ENCODE measurements at places on chromosomes 7 and 10.
A peak's percentile ranks its signal among the peaks of the same experiment; 100 is the strongest.

DNA sequence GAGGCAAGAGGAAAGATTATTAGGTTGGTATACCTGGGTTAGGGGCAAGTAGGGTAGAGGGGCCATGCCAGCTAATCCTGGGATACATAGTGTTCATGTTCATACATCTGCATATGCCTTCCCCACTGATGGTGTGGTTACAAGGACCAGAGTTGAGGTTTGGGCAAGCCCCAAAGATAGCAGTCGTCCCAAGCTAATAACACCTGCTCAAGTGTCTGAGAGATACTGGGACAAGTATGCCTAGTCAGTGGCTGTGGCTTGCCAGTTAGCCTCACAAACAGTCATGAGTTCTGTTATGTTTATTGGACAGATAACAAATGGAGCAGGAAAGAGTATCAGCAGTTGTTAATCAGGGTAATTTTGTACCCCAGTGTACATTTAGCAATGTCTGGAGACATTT is 139.6 kb downstream of the ADAM22 start:
- no peak for DNase-seq

DNA sequence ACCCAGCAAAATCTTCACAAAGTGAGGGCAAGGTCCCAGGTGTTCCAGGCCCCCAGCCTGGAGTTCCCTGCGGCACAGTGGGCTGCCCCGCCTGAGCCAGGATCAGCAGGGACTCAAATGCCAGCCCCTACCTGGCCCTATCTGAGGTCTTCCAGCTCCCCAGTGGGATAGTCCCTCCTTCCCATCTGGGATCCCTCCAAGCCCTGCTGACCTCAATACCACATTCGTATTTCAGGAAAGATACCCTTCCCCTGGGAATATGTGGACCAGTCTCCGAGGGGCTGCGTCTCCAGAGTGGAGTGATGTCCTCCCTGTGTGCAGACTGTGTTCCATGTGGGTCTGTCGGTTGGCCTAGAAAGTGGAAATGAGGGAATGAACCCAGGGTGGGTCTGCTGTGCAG is 40.9 kb downstream of the ELFN1 start:
- DNase-seq, result no peak

DNA sequence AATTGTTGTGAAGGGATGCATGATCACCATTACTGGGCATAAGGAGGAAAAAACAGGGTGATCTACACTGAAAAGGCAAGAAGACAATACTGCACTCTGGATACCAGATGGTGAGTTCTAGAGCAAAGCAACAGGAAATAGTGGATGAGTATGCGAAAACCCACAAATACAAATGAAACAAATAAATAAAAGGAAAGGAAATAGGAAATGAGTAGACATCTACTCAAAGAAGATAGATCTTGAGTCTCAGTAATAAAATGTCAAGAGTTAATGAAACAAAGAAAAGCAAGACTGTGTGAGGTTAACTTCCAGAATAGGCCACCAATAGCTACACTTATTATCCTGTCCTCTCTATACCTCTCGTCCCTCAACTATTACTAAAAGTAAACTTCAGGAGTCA is 11.7 kb downstream of the ORC5 start:
- no peak for DNase-seq

- no peak for DNase-seq
Observed at GRCh38 chr10:63646491-63646890, 125.3 kb downstream of the REEP3 start.

DNA sequence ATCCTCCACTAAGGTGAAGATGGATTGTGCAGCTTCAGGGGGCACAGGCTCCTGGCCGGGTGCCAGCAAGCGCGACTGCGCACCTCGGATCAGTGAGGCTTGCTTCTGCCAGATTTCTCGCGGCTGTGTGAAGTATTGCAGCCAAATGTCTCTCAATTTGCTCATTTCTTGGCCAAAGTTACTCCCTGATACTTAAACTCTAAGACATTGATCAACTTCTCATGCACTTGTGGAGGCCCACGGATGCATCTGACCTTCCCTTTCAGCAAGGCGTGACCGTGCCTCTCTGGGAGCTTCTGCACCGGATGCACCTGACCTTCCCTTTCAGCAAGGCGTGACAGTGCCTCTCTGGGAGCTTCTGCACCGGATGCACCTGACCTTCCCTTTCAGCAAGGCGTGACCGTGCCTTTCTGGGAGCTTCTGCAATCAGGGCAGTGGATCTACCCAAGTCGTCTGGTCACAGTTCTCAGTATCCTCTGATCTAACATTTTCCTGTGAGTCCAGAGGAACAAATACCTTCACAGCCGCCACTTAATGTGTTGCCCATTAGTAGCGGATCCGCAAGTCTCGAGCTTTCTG is 248.3 kb downstream of the ADARB2 start:
- no peak for DNase-seq

DNA sequence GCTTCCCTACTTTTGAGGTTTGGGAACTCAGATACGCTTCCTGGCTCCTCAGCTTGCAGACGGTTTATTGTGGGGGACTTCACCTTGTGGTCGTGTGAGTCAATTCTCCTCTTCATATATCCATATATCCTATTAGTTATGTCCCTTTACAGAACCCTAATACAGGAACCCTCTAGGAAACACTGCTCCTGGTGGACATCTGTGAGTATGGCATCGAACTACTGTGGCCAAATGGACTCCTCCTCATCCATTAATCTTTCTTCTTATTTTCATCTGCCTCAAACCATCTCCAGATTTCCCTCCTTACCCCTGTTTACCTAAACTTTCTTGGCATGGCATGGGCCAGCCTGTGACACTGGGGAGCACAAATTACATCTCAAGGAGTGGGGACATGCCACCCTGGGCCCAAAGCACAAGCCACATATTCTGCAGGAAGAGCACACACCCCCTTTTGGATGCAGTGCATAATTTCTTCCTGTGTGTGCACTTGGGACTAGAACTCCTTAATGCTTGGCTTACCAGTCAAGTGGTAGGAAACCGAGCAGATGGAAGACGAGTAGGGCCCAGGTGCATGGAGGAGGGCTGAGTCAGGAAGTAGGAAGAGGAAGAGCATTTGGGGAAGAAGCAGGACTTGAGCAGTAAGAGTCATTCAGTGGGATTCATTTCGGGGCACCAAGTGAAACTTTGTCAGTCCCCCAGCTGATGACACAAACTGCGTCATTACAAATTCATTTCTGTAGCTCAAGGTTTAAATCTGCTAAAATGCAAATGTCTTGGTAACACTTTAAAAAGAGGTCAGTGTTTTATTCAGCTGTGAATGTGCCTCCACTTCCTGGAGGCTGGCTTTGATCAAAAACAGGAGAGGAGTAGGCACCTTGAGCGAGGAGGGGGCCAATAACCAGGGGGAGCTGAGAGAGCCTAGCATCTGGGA is 80.8 kb upstream of the PLXNA4 start:
- DNase-seq, result no peak

- DNase-seq, result no peak
Observed at GRCh38 chr7:48887500-48887899, 36.8 kb upstream of the CDC14C start.

DNA sequence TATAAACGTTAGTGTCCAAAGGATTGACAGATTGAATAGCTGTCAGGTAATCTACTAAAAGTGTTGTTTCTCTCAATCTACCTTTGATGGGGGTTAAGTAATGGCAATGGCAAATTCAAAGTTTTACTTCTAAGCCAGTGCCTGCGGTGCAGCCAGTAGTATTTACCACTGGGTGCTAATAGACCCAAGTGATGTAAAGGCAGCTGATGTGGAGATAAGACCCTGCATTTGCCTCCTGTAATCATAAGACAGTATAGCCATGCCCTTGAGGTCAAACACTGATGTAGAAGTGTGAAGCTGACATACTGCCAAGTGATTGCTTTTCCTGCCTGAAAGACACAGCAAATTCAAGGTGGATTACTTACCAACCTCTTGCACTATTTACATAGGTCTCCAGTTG is 572.0 kb downstream of the GRID1 start:
- no peak for DNase-seq

DNA sequence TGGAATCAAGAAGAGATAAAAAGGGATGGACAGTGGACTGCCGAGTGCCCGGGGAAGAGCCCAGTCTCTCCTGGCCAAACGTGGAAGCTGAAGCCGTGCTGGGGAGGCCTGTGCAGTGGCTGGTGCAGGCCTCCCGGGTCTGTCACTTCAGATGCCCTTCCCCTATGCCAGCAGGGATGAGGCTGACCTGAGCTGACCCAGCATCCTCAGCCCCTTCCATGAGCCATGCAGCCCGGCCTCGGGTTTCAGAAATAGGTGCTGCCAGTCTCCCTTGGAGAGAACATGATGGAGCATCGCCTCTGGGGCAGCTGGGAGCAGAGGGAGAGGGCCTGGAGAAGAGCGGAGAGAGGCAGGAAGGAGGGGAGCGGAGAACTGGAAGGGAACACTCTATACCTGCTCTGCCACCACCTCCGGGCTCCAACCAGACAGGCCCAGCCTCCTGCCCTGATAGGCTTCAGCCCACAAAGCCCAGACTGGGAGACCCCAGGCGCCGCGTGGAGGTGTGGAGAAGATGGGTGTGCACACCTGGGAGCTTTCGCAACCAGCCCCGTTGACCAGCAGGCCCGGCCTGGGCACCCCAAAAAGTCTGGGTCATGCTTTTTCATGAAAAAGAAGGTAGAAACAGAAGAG is 68.6 kb upstream of the PPP2R2D start:
- DNase-seq, result peak; percentile 44

DNA sequence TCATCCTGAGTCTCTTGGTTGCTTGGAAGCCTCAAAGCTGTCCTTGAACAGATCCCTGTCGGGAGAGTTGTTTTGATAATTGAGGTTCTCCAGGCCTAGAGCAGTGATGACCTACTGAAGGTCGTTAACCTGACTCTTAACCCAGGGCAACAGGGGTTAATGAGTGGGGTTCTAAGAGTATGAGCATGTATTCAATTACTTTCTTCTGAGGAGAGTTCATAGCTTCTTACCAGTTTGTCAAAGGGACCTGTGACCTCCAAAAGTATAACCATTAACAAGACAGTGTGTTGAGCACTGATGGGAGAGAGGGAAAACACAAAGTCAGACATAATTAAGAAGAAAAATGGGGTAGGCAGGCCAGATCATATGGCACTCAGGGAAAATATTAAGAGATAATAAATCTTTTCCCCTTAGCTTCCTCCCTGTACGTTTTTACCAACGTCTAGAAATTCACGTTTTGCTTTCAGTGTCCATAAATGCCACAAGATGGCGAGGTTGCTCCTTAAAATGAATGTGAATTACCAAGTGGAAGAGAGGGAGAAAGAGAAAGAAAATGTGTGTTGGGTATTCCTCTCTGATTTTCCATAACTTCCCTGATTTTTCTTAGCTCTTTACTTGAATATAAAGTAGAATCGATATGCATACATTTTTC is 97.6 kb downstream of the SUGCT start:
- no peak for DNase-seq

DNA sequence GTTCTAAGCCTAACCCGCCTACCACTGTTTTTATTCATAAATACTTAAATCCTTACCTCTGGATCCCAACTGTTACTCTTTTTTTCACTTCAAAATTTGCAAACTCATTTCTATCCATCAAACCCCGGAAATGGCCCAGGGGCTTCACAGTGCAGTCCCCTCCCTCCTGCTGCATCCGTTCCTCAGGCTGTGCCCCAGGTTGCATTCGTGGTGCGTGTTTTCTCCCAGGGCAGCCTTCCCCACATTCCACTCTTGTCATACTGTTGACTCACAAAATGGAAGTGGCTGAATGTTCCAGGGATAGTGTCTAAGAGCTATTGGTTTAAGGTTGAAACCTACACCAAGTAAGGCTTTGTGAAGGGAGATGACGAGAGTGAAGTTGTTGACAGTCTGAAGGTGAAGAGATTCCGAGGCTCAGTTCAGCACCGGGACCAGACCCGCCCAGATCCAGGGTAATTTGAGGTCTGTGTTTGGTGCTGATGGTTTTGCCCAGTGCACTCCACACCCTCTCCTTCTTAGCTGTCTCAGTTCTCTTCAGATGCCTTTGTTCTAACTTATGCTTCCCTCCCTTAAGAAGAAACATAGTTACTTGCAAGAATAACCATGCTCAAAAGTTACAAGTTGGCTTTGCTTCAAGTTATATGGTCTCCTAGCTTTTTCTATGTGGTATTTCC is 7.7 kb downstream of the INSIG1 start:
- DNase-seq, result peak; percentile 35

DNA sequence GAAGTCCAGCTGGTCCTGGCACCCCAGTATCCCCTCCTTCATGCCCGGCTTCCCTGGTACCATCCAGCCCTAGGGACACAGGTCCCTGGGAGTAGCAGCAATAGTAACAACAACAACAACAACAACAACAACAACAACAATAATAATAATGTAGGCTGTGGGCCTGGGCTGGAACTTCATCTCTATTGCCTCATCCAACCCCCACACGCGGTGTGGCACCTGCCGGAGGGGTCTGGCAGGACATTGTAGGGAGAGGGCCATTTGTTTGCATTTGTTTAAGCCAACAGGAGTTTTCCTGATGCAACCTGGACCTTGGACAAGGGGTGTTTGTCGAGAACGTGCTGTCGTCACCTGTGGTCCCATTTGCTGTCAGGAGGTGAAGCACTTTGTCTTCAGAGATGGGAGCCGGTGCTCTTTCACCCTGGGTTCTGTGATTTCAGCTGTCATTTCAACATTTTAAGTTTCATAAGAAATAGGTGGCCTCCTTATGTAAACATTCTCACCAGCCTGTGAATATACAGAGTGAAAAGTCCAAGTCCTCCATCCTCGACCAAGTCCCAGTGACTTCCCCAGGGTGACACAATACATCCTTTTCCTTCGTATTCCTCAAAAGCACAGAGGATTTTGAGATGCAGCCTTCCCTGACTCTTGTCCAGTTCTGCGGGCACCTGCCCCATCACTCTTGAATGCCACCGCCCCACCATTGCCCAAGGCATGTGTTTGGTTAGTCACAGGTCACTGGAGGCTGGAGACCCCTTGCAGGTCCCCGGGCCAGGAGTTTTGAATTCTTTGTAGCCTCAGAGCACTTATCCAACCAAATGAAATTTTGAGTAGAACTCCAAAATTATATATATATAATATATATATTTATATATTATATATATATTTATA is 9.2 kb downstream of the LHPP start:
- DNase-seq, result no peak

GRCh38 chr10:118939211-118940007 is 90.1 kb upstream of the NANOS1 start:
- no peak for DNase-seq

- DNase-seq, result no peak
Observed at GRCh38 chr10:111199587-111199986, 122.8 kb downstream of the ADRA2A start.

GRCh38 chr7:84372155-84372621 is 177.6 kb upstream of the SEMA3A start:
- DNase-seq, result peak; percentile 58

GRCh38 chr7:5598769-5599371 is 175.2 kb upstream of the TNRC18 start:
- DNase-seq, result peak; percentile 86

All from osteoblast (primary cell).